Activated CD8-positive, alpha-beta T cell treated with anti-CD3 and anti-CD28 coated beads for 36 hours (primary cell): ENCODE measurements at places on chromosomes 11 and 22. TPM values are rescaled to one million over a fixed set of nuclear protein-coding genes. Genes with fewer than 3 reads are reported as not detected.
A peak's percentile ranks its signal among the peaks of the same experiment; 100 is the strongest.

- no peak for DNase-seq
These were observed 618.0 kb downstream of the BRD1 start for GRCh38 chr22:49209452-49210195.

HTR3B gene
- not detected for total RNA-seq

- no peak for DNase-seq
These were observed 13.3 kb upstream of the MB start for GRCh38 chr22:35630387-35630793.

SLC37A2 gene
- 0.74 TPM for total RNA-seq

GRCh38 chr11:65781152-65781961 lies 581 bp upstream of the AP5B1 start:
- no peak for DNase-seq

- no peak for DNase-seq
These were observed 1.1 kb downstream of the IGF2 start for GRCh38 chr11:2138068-2138430.

USP2 gene
- 0.96 TPM for total RNA-seq

CARNS1 gene
- 6.9 TPM for total RNA-seq

- peak; percentile 74 for DNase-seq
These were observed at the start of gene DENND6B for GRCh38 chr22:50326956-50327710. Gene DENND6B (minus strand): TSS chr22:50327012. CDS start chr22:50326988, 24 bp downstream.

DNA sequence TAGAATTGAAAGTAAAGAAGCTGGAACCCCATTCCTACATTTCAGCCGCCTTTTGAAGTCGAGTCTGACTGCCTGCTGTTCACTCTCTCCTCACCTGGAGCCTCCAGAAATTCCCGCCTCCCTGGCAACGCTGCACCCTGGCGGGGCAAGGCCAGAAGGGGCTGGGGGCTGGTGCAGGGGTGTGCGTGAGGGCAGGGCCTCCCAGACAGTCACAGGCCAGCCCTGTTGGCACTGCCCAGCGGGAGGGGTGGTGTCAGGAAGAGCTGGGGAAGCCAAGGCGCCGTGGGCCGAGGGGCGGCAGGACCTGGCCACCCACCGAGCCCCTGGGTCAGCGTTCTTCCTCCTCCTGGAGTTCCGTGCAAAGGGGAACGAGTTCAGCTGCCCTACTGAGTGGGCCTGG lies 123.2 kb downstream of the KCNQ1OT1 start:
- DNase-seq = no peak

GRCh38 chr22:26444777-26445176 lies 15.7 kb downstream of the ASPHD2 start:
- no peak for DNase-seq

CD3E gene
- 372 TPM for total RNA-seq
